ENCODE measurements at places on chromosomes 12 and 14.

GRCh38 chr14:20476776-20477175 is 7.6 kb downstream of the PNP start:
- no peak for DNase-seq

DNA sequence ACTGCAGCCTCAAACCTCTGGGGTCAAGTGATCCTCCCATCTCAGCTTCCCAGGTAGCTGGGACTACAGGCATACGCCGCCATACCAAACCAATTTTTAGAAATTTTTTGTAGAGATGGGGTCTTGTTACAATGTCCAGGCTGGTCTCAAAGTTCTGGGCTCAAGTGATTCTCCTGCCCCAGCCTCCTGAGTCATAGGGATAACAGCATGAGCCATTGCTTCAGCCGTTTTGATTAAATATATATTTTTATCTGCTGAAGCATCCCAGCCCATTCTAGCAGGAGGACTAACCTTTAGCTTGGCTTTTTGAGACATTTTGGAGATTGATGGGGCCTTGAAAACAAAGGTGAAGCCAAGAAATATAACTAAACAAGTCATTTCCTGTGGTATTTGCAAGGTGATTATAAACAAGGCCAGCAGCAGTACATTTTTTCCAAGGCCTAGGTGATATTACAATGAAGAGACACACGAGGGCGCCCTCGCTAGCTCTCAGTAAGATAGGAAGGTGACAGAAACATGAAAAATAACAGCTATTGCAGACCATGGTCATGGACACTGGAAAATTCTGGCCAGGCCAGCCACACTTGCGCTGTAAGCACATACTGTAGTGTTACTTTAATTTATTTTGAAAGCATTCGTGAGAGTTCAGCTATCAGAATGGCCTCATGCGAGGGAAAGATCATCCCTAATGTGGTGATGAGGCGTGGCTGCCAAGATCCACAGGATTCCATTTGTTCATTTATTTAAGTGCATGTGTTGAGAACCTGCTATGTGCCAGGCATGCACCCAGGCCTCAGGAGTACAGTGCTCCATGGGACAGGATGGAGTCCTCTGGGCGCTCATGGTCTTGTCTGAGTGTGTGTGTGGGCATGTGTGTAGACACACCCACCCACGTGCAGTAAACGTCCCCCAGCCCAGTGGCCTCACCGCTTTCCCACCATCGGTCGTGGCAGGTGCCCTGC is 63.5 kb downstream of the DGLUCY start:
- DNase-seq: peak; percentile 57

GRCh38 chr12:10701131-10701681 is 21.9 kb downstream of the YBX3 start:
- no peak for DNase-seq

GRCh38 chr12:526089-526488 is 66.3 kb downstream of the B4GALNT3 start:
- DNase-seq: no peak

DNA sequence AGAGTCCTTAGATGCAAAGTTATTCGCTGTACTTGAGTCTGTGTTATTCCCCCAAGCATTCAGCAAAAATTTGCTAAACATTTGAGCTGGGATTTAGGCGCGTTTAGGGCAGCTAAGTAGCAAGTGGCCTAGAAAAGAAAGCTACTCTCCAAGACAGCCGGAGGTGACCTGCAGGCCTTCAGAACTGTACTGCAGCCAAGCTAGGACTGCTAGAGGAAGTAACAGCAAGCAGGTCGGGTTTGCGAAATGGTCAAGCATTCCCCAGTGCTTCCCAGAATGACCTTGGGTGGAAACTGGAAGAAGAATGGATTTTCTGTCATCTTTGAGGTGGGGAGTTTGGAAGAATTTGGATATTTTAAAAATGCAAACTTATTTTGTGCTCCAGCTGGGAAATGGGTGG is 287.5 kb downstream of the FOXN3 start:
- DNase-seq: no peak

DNA sequence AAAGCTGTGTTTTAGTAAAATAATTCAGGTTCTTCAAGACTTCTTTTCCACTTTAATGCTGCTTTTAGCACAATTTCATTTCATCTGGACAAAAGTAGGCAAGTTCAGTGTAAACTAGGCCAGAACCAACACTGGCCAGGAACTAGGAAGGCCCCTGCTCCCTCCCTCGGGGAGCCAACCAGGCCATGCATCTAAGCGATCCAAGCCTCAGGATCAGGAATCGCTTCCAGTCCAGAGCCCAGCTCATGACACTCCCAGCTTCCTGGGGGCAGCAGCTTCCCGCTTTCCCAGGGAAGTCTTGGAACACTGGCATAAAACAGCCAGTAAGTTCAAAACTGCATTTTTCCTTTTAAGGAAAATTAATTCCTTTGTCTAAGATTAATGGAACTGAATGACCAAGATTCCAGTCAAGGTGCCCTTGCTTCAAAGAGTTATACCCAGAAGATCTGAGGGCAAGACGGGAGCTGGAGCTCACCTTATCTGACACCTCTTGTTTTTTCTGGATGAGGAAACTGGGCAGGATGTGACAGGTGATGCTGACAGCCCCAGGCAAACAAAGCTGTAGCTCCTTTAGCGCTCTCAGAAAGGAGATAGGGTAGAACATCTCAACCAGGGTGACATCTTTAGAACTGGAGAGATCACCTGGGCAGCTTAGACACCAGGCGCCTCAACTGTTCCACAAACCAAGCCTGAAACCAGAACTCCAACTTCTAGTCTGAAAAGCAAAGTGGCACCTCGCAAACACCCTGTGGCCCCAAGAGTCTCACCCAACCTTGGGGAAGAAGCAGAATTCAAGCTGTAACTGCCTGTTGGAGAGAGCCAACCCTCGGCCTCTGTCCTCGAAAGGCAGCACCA is 61.4 kb upstream of the PNMA1 start:
- DNase-seq: no peak

- DNase-seq: no peak
Observed at GRCh38 chr12:61250303-61250702, 1009.9 kb upstream of the USP15 start.

- no peak for DNase-seq
Observed at GRCh38 chr14:52060080-52060479, 8.8 kb downstream of the NID2 start.

DNA sequence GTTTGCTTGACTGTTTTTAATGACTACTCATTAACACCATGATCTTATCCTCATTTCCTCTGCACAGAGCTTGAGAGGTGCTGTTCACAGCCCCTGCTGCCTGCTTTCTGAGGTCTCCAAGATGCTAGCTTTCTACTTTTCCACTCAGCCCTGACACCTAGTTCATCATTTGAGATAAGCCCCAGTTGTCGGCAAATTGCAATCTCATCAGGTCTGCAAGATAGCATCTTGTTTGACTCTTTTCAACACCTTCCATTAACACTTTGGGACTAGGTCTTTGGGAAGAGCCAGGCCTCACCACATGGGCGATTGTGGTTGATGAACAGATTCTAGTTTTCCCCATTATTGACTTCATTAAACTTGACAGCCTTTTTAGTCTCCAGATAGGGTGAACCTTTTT is 904.8 kb downstream of the DIO2 start:
- no peak for DNase-seq

DNA sequence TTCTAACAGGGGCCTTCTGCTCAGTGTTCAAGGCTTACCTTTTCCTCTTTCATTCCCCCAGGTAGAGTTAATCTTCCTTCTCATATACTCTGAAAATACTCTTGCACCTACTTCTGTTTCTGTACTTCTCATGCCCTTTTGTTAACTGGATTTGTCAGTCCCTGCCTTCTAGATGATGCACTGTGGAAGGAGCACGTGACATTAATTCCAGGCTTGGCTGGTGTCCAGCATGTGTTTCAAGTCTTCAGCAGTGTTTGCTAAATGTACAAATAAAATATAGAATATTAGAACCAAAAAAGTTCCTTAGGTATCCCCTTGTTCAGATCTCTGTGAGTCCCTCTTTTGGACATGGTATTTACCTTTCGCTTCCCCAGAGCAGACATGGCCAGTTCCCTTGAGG is 27.9 kb upstream of the EVL start:
- DNase-seq: no peak

- DNase-seq: no peak
Observed at GRCh38 chr12:25328072-25328712, 77.5 kb upstream of the KRAS start.

All from NCI-H460 (cell line).